ENCODE measurements at places on chromosomes 6 and 20.

DNA sequence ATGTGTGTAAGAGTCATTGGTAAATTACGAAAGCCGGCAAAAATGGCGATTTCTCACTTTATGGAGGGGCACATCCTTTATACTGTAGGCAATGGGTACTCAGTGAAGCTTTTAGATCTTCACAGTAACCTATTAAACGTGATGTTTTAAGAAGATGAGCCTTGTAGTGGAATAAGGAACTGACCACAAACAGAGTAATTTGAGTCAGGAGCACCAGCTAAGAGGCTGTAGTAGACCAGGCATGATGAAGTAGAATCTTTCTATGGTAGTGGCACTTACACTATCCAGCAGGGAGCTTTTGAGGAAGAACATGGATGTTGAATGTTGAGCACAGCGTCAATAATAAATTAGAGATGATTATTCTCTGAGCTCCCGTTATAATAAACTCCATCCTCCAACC lies 65.9 kb downstream of the HIVEP2 start:
- DNase-seq = no peak

- peak; percentile 85 for DNase-seq
Observed at GRCh38 chr20:31835977-31836852, 9.2 kb downstream of the FOXS1 start.

DNA sequence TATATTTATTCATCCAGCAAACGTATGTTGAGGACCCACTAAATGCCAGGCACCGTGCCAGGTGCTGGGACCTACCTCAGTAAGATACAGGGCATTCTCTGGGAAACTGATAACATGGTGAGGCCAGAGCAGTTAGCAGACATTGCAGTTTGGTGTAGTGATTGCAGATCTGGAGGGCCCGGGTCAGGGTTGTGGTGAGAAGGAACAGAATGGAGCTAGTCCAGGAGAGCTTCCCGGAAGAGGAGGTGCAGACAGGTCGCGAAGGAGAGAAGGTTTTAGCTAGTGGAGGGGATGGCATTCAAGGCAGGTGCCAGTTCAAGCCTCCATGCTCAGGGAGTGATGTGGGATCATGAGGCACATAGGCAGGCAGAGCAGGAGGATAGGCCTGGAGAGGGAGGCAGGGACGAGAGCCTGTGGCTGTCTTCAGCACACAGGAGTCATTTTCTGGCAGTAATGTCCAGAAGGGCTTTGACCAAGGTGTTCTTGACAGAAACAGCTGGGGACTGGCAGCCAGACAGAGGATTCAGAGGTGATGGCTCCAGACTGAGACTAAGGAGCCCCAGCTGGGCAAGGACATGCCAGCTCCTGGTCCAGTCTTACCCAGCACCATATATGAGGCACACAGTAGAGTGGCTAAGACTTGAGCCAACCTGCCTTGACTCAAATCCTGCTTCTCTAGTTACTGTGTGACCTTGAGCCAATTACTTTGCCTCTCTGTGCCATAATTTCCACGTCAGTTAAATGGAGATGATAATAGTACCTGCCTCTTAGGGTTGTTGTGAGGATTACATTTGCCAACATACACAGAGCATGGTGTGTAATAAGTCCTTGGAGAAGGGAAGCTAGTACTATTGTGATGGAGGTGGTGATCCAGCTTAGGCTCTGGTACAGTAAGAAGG lies 48.3 kb upstream of the FANCE start:
- DNase-seq = no peak

GRCh38 chr6:11065436-11066202 lies 21.5 kb upstream of the ELOVL2 start:
- no peak for DNase-seq

GRCh38 chr6:46628976-46629375 lies 23.6 kb downstream of the CYP39A1 start:
- no peak for DNase-seq

DNA sequence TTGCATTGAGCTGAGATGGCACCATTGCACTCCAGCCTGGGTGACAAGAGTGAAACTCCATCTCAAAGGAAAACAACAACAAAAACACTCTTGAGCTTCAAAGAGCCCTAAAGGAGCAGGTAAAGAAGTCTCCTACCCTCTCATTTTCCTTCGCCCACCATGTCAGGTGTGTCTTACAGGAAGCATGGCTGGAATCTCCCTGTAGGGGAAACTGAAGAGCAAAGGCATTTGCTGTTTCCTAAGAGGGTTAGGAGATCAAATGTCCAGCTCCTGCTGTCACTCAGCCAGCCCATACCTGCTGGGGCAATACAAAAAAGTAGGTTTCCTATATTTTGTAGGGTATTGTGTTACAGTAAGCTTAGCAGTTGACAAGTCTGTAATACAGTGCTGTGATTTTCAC lies 43.3 kb downstream of the SPATA2 start:
- no peak for DNase-seq

GRCh38 chr20:62817975-62818591 lies 1.2 kb downstream of the COL9A3 start:
- DNase-seq = no peak

DNA sequence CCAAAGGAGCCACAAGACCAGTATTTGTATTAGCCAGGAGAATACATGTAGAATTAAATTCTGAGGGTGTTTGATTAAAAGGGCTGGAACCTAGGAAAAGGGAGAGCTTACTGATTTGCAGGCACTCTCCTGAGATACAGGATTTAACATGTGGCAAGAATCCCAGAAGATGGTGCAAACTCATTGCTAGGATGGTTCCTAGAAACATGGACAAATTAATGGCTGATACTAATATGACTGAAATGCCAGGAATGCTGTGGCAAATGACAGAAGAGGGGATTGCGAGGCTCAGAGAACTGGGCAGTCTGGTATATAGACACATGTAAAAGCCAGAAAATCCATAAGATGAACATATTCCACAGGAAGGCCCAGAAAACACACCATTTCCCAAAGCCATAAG lies 118.1 kb downstream of the RWDD2A start:
- DNase-seq = no peak

- no peak for DNase-seq
Observed at GRCh38 chr6:35611240-35611639, 77.5 kb downstream of the FKBP5 start.

GRCh38 chr6:24833711-24834386 lies 35.1 kb upstream of the ARMH2 start:
- no peak for DNase-seq

DNA sequence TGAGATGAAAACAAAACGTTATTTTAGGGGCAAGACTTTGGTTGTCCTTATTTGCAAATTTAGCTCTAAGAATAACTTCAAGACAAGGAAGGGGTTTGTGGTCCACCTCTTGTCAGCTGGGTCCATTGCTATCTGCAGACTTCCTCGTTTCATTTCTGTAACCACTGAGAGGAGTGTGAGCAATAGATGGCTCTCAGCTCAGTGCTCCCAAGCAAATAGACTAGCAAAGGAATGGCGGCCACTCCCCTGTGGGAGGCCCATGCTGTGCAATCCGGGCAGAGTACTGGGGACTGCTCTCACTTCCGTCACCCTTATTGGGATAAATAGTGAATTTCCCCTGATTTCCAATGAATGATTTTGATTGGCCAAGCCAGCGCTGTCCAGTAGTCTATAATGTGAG lies 176.6 kb downstream of the ZDHHC14 start:
- DNase-seq = no peak

- DNase-seq = no peak
Observed at GRCh38 chr20:32052090-32052777, at the start of gene HCK. Gene HCK, plus strand, starts transcription at chr20:32052242.

DNA sequence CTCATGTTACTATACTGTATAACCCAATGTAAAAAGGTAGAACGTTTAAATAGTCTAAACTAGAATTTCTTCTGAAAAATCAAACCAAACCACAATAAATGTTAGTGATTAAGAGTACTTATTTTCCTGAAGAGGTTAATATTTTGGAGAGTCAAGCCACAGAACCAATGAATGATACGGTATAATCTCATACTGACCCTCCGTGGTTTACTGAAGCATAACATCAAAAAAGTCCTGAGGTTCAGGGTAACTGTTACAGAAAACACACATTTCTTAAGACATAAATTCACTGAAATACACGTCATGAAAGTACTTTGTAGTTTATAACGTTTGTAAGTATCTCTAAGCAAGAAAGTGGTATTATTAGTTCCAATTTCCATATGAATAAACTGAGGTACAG lies 28.9 kb downstream of the ESF1 start:
- no peak for DNase-seq

DNA sequence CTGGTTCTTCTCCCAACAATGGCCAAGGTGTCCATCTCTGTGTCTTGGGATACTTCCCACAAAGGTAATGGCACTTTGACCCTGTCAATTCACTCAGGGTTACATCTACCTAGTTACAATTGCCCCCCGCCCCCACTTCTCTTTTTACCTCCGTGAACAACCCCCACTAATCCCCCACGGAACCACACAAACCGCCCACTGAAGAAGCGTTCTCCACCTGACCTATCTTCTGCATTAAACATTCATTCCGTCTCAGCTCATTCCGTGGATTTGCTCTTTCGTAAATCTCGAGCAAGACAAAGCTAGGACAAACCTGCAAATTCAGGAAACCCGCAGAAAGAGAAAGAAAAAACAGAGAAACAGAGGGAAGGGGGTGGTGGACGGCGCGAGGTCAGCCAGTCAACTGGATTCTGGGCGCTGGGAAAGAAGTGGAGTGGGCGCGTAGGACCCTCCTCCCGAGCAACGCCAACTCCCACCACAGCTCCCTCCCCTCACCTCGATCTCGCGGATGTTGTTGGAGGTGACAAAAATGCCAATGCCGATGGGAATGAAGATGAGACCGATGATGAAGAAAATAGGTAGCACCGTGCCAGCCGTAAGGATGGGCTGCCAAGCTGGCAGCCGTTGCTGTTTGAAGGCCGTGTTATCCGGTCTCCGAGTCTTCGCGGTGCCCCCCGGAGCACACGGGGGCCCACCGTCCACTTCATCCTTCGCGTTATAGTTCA lies 523 bp downstream of the TMEM30A start:
- peak; percentile 51 for DNase-seq

DNA sequence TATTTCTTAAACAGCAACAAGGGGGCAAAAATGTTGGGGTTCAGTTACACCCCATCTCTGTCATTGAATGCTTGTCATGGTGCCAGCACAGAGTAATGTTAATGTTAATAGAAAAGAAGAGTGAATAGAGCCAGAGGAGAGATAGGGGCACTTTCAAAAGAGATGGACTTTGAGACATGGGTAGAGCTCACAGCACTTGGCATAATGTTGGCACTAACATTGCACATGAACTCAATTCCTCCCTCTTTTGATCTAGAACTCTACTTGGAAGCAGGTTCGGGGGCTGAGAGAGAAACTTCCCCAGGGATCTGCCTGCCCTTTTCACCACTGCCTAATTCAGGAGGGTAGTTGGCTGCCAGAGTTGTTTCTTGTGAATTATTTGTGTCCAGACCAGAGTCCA lies 284.6 kb upstream of the PRND start:
- no peak for DNase-seq

DNA sequence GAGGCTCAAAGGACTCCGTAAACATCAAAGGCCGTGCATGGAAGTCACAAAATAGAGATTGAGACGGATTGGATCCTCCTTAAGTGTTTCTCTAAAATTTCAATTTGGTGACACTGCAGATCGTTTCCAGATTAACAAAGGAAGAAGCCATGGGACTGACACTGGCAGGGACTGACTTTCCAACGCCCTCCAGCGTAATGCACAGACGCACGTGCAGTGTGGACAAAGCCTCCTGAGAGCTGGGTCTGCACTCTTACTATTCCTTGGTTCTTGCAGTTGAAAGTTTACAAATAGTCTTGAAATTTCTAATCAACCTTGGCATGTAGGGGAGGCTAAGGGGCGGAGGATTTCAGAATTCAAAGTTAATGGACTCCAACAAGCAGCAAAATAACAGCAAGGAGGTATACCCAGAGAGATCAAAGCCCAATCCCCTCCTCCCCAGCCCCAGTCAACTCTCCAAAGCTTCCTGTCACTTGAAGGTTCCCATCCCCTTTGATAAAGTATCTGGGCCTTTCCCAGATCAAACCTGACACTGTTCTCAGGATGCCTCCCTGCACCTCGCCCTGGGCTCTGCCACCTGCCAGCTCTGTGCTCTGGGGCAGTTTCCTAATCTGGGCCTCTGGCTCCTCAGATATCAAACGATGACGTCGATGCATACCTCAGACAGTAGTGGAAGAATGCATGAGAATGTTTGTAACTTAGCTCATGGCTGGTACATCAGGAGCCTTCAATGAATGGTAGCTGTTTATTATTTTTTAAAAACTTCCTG lies 106.5 kb upstream of the TRAF3IP2 start:
- DNase-seq = no peak

- no peak for DNase-seq
Observed at GRCh38 chr6:40410821-40411220, 176.3 kb downstream of the LRFN2 start.

- DNase-seq = no peak
Observed at GRCh38 chr6:138560130-138560860, 61.0 kb upstream of the NHSL1 start.

- no peak for DNase-seq
Observed at GRCh38 chr6:43917878-43918382, 147.9 kb downstream of the VEGFA start.

DNA sequence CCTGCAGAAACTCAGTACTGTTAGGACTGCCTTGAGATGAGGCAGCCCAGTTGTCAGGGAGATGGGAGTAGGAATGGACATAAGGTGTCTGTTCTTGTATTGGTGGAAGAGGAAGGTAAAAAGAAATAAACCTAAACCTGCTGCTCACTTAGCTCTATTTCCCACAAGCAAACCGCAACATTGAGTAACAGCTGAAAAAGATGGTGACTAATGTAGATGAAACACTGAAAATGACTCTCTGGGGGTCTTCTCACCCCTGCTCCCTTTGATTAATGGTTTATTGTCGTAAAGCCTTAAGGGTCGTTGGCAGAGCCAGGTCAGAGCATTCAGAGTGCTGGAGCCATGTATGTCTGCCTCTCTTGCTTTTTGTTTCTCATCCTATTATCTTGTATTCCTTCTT lies 87.5 kb downstream of the FOXO3 start:
- no peak for DNase-seq

DNA sequence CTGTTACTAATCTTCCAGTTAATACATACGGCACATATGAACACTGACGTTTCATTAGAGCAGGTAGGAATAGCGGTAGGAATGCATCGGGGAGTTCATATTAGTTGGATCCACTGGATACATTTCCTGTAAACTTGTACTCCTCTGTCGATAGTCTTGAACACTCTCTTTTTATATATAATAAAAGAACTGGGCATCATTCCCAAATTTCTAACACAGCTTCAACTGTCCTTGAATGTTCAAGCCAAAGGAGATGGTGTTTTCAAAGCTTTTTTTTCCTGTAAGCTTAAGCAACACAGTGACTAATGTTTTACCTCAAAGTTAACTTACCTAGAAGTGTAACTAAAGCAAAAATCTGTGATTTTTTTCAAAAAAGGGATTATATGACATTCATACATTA lies 195.3 kb downstream of the UTRN start:
- DNase-seq = no peak

DNA sequence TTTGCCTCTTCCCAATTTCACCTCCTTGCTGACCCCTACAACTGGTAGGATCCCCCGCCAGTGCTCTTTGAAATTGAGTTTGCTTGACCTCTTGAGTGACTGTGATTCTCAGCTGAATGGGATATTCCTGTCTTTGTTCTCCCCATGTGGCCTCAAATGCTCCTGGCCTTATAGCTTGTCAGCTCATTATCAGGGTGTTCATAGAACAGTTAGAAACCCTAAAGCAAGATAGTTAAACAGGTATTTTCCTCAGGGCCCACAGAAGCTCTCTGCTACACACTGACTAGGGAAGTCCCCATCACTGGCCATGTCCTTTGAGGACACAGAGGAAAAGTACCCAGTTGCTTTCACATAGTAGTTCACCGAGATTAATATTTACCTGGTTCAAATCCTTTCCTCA lies 211.5 kb upstream of the DTNBP1 start:
- no peak for DNase-seq

- no peak for DNase-seq
Observed at GRCh38 chr6:124190256-124190655, 386.6 kb downstream of the NKAIN2 start.

- no peak for DNase-seq
Observed at GRCh38 chr6:23650676-23651075, 475.3 kb upstream of the NRSN1 start.

Data from SW 1271 (cell line).